ENCODE measurements at places on chromosomes 13 and 19.

DNA sequence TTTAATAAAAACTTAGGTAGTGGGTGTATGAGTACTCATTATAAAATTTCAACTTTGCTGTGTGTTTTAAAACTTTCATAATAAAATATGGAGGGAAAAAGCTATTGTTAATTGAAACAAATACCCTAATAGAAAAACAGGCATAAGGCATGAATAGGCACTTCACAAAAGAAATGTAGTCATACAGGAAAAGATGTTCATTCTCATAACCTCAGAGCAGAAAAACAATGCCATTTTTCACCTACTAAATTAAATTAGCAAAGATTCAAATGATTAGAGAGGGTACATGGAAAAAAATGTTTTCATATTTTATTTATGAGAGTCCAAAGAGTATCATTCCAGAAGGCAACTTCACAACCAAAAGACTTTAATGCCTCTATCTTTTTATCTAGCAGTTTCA, 20.6 kb upstream of the ELF1 start:
- no peak for DNase-seq

DNA sequence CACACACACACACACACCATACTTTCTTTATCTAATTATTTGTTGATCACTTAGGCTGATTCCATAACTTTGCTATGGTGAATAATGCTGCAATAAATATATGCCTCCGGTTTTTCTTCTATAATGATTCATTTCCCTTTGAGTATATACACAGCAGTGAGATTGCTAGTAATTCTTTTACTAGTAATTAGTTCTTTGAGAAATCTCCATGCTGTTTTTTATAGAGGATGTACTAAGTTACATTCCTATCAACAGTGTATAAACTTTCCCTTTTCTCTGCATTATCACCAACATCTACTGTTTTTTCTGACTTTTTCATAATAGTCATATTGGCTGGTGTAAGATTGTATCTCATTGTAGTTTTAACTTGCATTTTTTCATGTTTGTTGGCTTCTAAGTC, 1405.1 kb downstream of the PCDH9 start:
- no peak for DNase-seq

DNA sequence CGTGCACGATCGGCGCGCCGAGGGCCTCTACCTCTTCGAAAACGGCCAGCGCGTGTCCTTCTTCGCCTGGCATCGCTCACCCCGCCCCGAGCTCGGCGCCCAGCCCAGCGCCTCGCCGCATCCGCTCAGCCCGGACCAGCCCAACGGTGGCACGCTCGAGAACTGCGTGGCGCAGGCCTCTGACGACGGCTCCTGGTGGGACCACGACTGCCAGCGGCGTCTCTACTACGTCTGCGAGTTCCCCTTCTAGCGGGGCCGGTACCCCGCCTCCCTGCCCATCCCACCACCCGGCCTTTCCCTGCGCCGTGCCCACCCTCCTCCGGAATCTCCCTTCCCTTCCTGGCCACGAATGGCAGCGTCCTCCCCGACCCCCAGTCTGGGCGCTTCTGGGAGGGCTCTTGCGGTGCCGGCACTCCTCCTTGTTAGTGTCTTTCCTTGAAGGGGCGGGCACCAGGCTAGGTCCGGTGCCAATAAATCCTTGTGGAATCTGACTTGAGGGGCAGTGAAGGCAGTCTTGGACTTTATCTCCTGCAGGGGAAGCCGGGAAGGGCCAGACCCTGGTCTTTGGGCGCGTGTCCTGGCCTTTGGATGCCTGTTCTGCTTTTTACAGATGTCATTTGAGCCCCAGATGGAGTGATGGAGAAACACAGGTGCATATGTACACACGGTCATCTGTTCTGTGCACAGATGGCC, 2.2 kb downstream of the CLEC11A start:
- DNase-seq, result no peak

DNA sequence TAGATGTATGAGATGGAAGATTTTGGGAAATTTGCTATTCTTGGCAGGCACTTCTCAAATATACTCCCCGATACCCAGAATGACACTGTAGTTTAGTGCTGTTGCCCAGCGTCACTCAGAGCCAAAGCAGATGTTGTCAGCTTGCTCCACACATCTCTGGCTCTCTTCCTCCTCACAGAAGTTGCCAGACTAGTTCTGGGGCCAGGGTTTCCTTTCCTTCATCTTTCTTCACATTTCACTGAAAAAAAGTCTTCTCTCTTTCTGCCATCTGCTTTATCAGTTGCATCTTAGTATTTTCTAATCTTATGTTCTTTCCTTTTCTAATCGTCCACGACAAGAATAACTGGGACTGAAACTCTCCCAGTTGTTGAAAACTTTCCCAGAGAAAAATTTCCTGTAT, 251.4 kb downstream of the RGCC start:
- DNase-seq, result no peak

GRCh38 chr19:4134351-4134750, 10.4 kb upstream of the MAP2K2 start:
- no peak for DNase-seq

- DNase-seq, result no peak
These were observed 95.2 kb downstream of the LRCH1 start for GRCh38 chr13:46648166-46648607.

GRCh38 chr19:6076675-6077463, 33.4 kb downstream of the RFX2 start:
- DNase-seq, result no peak

- DNase-seq, result no peak
These were observed 7.0 kb downstream of the PDX1 start for GRCh38 chr13:27926644-27927434.

DNA sequence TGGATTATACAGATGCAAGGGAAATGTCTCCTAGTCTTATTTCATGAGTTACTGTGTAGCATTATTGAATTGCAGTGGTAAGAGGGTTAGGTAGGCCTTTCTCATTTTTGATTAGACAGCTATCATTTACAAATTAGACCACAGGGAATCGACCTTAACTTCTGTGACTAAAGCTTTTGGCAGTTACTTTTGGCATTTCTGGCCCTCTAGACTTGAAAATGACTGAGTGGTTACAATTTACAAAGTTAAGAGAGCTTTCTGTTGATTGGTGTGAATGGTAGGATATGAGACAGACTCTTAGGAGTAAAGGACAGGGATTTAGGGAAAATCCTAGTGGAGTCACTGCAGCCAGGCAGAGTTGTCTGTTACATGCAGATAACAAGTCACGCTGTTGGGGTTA, 86.1 kb downstream of the GGACT start:
- no peak for DNase-seq

GRCh38 chr19:7871437-7872305, 2.5 kb downstream of the PRR36 start:
- peak; percentile 65 for DNase-seq

DNA sequence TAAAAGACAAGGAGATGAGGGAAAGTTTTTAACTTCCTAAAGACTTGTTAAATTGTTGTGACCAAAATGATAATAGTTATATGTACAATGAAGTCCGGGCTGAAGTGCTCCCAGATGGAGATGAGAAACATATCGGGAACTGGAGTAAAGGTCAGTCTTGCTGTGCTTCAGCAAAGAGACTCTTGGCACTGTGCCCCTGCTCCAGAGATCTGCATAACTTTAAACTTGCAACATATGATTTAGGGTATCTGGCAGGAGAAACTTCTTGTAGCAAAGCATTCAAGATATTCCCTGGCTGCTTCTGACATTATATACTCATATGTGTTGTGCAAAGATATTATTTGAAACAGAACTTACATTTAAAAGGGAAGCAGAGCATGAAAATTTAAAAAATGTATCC, 786.6 kb upstream of the SLITRK6 start:
- no peak for DNase-seq

DNA sequence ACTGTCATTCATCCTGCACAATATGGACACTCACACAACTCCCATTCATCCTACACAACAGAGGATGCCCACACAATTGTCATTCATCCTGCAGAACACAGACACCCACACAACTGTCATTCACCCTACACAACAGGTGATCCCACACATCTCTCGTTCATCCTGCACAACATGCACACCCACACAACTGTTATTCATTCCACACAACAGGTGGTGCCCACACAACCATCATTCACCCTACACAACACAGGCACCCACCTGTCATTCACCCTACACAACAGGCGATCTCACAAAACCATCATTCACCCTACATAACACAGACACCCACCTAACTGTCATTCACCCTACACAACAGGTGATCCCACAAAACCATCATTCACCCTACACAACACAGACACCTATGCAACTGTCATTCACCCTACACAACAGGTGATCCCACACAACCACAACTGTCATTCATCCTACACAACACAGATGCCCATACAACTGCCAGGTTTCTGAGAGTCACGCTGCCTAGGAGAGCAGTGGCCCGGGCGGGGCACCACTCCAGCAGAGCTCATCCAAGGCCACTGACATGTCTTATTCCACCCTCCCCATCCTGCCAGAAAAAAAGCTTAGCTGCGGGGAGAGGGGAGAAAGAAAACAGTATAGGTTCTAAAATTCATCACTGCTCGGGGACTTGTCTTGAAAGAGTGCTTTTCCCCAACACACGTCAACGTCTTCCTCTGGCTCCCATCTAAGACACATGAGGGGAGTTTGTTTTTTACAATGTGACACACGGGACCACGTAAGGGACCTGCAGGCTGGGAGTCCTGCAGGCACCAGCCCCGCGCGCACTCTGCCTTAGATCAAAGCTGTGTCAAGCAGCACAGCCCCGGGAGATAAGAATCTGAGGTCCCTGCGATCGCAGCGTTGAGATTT, 44.0 kb downstream of the KLF2 start:
- DNase-seq, result peak; percentile 57

DNA sequence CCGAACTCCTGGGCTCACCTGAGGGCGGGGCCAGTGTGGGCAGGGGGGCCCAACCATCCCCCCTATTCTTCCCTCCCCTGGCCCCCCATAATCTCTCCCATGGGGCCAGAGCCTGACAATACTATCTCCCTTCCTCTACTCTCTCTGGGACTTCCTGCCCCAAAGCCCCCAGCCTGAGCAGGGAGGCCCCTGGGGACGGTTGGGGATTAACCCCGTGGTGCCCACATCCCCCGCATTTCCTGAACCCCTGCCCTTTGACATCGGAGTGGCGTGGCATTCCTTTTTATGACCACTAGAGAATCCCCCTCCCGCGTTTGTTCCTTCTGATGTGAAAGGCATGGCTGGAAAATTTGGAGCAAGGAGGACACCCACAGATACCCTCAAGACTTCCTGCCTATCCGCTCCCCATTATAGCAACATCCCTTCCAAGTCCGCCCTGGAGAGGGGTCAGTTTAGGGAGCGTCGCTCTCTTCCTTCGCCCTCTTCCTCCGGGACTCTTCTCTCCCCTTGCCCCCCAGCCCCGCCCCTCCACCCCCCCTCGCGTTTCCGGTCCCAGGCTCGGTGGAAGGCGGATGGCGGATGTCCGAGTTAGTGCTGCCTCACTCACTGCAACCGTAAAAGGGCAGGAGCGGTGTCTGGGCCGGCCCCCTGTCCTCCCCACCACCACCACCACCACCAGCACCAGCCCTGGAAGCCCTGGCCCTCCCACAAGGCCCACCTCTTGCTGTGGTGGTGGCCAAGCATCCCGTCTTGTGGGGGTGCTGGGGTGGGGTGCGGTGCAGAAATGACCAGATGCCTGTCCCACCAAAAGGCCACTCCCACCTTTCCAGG, 1.8 kb downstream of the VASP start:
- DNase-seq, result no peak

DNA sequence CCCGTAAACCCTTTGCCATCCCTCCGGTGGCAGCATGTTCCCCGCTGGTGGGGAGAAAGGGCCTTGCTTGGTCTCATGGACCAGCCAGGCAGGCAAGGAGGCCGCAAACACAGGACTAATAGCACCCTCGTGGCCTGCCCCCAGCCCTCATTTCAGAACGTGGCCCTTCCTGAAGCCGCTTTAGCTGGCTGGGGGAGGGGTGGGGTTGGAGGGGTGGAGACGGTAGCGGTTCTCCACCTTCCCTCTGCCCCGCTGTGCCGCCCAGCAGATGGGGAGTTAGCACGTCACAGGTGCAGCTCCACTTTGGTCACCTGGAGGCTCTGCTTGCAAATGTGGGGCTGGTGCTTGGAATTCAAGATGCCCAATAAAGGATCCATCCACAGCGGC, 59.3 kb upstream of the URI1 start:
- no peak for DNase-seq

Measured in stimulated activated CD8-positive, alpha-beta memory T cell treated with anti-CD3 and anti-CD28 coated beads, Interleukin-4, amount 100 ng/mL, for 1 hour (primary cell).